ENCODE measurements at places on chromosomes 5 and 9. TPM values are rescaled to one million over a fixed set of nuclear protein-coding genes. Genes with fewer than 3 reads are reported as not detected.

TNFSF8 gene
- not detected for total RNA-seq

CYSRT1 gene
- 4.7 TPM for total RNA-seq

HCN1 gene
- total RNA-seq: not detected

WNT8A gene
- not detected for total RNA-seq

PCDHGA12 gene
- total RNA-seq: not detected

FGD3 gene
- 0.18 TPM for total RNA-seq

ZNG1A gene
- 29.0 TPM for total RNA-seq

NXNL2 gene
- total RNA-seq: 0.52 TPM

DBH gene
- total RNA-seq: not detected

ANKRD31 gene
- total RNA-seq: 0.06 TPM

AQP3 gene
- 24.4 TPM for total RNA-seq

LECT2 gene
- total RNA-seq: not detected

NPR3 gene
- total RNA-seq: 16.9 TPM

CD74 gene
- not detected for total RNA-seq

REEP5 gene
- 95.9 TPM for total RNA-seq

GRXCR2 gene
- not detected for total RNA-seq

PLK2 gene
- total RNA-seq: 35.0 TPM

CCDC192 gene
- total RNA-seq: not detected

DENND4C gene
- 17.8 TPM for total RNA-seq

SV2C gene
- total RNA-seq: not detected

ARPC5L gene
- 74.3 TPM for total RNA-seq

NR4A3 gene
- total RNA-seq: 1.6 TPM

NDUFS6 gene
- 119 TPM for total RNA-seq

CDH9 gene
- not detected for total RNA-seq

UBE2QL1 gene
- 1.9 TPM for total RNA-seq

SYNPO gene
- 17.3 TPM for total RNA-seq

NR5A1 gene
- total RNA-seq: 0.11 TPM

FAM200C gene
- total RNA-seq: 1.2 TPM

TAF11L2 gene
- not detected for total RNA-seq

CCDC183 gene
- 0.21 TPM for total RNA-seq

KLF4 gene
- 36.8 TPM for total RNA-seq

HSPB3 gene
- 0.14 TPM for total RNA-seq

Data from A549 treated with dexamethasone at 1 μM for 4 hours (cell line).